ENCODE measurements at places on chromosomes 12 and 14. TPM values are rescaled to one million over a fixed set of nuclear protein-coding genes. Genes with fewer than 3 reads are reported as not detected.

Gene OASL
- not detected for total RNA-seq

Gene PDE3A
- total RNA-seq: 18.3 TPM

Gene MYO1H
- not detected for total RNA-seq

Gene SMCO2
- total RNA-seq: not detected

Gene WASHC4
- total RNA-seq: 64.7 TPM

Gene RPL10L
- not detected for total RNA-seq

Gene HCAR1
- 0.52 TPM for total RNA-seq

Gene TRAF3
- total RNA-seq: 5.7 TPM

All from skeletal muscle tissue (tissue), 5 donors.